Stimulated activated CD4-positive, alpha-beta T cell treated with anti-CD3 and anti-CD28 coated beads, TNF-alpha, amount 100 ng/mL, for 1 hour (primary cell): ENCODE measurements at places on chromosomes 12 and 14.

GRCh38 chr14:100972118-100972897 is 68.8 kb upstream of the RTL1 start:
- DNase-seq: no peak

DNA sequence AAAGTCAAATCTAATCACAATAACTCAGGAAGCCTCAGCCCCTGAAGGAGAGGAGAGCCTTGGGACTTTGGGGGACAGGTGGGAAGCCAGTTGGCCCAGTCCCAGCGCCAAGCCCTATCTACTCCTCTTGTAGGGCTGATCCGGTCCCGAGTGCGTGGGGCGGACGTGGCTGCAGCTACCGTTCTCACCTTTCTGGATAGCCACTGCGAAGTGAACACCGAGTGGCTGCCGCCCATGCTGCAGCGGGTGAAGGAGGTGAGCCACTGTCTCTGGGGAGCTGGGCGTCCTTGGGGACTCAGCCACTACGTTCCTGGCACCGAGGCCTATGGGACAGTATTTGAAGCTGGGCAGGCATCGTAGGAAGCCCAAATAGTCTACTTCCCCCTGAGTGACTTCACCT is 68.4 kb downstream of the GALNT16 start:
- DNase-seq: no peak

GRCh38 chr12:16568873-16569272 is 37.1 kb downstream of the LMO3 start:
- no peak for DNase-seq

GRCh38 chr14:63542231-63542999 is 762 bp downstream of the PPP2R5E start:
- peak; percentile 2 for DNase-seq

GRCh38 chr12:47867495-47867941 is 37.3 kb downstream of the VDR start:
- no peak for DNase-seq

DNA sequence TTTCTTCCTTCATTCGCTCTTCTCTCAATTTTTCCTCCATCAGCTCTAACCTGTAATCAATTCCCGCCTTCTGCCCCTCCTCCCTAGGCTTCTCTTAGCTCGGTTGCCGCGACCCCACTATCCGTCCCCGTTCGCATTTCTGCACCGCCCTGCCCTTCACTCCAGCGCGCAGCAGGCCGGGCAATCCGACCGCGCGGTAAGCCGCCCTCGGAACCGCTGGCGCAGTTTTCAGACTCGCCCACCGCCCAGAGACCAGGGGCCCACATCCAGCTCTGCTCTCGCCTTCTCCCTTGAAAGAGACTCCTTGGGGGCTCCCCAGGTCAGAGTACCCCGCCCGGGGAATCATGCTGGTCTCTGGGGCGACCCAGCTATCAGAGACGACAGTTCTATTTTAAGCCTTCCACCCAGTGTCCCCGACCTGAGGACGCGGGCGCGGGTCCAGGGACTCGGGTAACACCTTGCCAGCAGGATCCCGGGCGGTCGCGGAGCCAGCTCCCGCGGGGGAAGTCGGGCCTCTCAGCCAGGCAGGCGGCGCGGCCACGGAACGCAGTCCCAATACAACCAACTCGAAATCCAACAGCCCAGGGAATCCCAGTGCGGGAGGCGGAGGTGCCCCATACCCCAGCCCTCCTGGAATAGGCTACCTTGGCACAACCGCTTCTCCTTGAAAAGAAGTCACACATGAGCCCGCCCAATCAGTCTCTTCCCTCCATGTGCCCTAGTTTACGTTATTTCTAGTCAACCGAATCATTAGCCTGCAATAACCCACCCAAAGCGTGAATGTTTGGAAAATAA is 5.7 kb upstream of the SLC38A4 start:
- DNase-seq: no peak
